ENCODE measurements at places on chromosomes 1 and 21.

- DNase-seq: no peak
Observed at GRCh38 chr1:91707114-91707889, 178.6 kb downstream of the TGFBR3 start.

- no peak for DNase-seq
Observed at GRCh38 chr1:154093699-154094098, 61.2 kb downstream of the NUP210L start.

DNA sequence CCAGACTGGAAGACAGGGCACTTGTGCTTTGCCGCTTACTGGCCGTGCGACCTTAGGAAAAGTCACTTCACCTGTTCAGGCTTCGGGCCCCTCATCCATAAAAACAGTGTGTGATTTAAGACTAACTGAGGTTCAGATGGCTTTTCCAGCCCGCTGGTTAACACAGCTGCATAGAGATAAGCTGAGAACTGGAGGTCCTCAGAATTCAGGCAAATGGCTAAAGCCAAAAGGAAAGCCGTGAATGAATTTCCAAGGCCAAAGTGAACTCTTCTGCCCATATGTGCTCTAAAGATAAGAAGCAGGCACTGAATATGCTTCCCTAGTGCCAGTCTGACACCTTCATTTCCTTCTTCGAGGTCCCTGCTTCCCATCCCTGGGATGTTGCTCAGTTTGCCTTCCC is 23.5 kb upstream of the SARS1 start:
- no peak for DNase-seq

GRCh38 chr1:89280766-89281165 is 8.1 kb upstream of the GBP5 start:
- DNase-seq: no peak

GRCh38 chr1:214537219-214537618 is 14.2 kb downstream of the PTPN14 start:
- no peak for DNase-seq

DNA sequence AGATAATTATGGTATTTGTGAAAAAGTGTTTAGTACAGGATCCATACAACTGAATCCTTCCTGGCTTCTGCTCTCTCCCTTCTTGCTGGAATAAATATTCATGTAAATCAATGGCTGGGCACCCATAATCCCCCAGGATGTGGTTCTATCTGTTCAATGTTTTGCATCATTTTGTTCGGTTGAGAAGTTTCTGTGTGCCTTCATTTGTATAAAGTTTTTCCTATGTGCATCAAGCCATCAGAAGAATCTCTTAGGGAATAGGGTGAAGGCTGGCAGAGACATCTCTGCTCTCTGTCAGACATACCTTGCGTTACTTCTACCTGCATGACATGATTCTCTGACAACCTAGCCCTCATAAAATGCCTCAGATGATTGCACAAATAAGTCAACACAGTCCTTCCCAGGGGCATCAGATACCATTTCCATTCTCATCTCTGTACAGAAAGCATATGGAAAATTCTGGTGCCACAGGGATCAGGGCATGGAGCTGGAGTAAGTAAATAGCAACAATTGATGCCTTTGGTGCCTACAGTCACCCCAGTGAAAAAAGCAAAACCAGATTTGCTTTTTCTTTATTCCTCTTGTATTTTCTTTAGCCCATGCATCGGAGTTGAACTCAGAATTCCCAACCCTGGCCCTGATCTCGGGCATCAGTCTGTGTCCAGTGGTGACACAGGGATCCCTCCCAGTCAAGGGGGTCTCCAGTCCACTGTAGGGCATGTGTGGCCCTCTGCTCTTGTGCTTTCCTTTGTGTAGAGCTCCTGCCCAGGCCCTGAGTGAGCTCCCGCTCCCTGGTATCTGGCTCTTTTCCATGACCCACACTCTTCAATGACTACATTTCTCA is 39.7 kb upstream of the ATP1A1 start:
- no peak for DNase-seq

DNA sequence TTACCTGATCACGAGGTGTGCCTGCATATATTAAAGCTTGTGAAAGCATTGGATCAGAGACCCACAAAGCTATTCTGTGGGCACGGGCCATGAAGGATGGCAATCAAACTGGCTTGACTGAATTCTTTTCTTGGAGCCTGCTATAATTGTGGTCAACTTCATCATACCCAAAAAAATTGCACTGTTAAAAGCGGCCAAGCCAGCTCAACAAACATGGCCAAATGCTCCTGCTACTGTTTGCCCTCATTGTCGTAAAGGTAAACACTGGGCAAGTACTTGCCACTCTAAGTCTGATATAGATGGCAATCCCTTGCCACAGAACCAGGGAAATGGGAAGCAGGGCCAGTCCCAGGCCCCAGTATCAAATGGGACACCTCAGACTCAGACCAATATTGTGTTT is 6.6 kb upstream of the GSTM5 start:
- no peak for DNase-seq

DNA sequence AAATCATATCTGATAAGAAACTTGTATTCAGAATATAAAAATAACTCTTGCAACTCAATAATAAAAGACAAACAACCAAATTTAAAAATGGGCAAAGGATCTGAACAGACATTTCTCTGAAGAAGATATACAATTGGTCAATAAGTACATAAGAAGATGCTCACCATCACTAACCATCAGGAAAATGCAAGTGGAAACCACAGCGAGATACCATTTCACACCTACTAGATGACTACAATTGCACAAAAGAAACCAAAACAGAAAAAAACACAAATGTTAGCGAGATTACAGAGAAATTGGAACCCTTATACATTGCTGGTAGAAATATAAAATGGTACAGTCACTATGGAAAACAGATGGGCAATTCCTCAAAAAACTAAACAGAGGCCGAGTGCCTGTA is 11.5 kb upstream of the ZNF683 start:
- DNase-seq: no peak

- no peak for DNase-seq
Observed at GRCh38 chr1:206814716-206815341, 42.5 kb upstream of the IL10 start.

GRCh38 chr1:113947388-113948107 is 18.4 kb downstream of the HIPK1 start:
- DNase-seq: no peak

DNA sequence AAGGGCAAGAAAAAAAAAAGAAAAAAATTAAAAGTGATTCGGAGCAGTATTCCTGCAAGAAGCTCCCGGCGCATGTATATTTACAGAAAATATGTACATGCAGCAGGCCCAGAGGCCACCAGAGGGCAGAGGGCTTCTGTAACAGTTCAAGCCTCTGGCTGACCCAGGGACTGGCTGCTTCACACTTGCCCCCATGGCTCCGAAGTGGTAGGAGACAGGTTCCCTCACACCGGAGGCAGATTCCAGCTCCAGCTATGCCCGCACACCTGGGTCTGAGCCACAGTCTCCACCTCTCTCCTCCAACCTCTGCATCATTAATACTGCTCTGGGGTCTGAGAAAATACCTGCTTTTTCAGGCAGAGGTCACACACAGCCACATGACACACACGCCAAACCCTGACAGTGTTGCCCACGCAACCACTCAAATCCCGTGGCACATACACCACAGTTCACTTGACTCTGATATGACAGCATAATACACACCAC is 2.2 kb upstream of the ARHGAP30 start:
- DNase-seq: no peak

DNA sequence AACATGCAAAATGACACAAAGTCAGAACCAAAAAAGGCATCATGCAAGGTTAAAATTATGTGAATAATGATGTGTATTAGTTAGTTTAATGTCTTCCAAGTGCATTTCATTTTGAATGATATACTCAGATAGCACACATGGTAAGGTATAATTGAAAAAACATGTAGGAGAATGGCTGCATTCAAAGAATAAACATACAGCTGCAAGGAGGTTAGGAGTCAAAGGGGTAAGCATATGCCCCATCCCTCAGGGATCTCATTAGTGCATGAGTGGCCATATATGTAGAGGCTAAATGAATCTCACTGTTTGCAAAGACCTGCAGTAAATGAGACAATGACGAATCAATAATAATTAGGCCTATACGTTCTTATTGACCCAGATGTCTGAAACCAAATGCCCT is 179.7 kb upstream of the HOOK1 start:
- DNase-seq: no peak

GRCh38 chr1:248361121-248361715 is at the start of gene OR2T4:
TSS of gene OR2T4 (plus strand) at chr1:248361665. CDS start at chr1:248361665, 0 bp downstream.
- DNase-seq: peak; percentile 85

GRCh38 chr1:59258412-59259032 is 38.4 kb upstream of the FGGY start:
- no peak for DNase-seq

- DNase-seq: no peak
Observed at GRCh38 chr1:24927988-24928688, 1.9 kb downstream of the RUNX3 start.

DNA sequence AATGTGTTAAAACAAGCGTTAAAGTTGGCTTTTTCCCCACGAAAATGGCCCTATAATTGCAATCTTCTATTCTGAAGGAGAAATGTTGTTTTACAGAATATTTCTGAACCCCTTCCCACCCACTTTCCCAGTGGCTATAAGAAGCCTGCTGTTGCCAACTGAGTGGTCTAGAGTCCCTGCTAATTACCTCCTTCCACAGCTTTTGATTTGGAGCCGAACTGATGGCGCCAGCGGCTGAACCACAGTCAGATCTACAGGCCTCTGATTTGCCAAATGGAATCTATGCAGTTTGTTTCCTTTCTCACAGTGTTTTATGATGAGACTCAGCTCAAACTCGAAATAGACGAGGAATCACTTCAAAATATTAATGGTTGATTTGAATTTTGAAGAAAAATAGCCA is 76.0 kb upstream of the C1orf105 start:
- no peak for DNase-seq

GRCh38 chr1:187744665-187745064 is 915.9 kb downstream of the PLA2G4A start:
- no peak for DNase-seq

GRCh38 chr1:24586970-24587820 is 31.3 kb downstream of the NCMAP start:
- peak; percentile 60 for DNase-seq

GRCh38 chr1:27257155-27257554 is 22.7 kb downstream of the WDTC1 start:
- DNase-seq: no peak

DNA sequence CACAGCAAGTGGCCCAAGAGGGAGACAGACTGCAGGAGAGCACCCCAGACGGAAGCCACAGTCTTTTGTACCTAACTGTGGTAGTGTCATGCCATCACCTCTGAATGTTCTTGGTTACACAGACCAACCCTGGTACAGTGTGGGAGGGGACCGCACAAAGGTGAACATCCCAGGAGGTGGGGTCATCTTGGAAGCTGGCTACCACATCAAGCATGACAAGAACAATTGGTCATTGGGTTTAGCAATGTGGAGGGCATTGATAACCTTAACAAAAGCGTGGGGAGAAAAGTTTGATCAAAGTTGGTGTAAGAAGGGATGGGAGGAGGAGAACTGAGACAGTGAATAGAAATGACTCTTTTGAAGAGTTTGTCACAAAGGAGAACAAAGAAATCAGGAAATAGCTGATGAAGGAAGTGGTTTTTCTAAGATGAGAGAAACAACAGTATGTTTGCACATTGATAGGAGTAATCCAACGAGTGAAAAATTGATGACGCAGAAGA is 87.1 kb upstream of the CACNA1E start:
- DNase-seq: no peak

DNA sequence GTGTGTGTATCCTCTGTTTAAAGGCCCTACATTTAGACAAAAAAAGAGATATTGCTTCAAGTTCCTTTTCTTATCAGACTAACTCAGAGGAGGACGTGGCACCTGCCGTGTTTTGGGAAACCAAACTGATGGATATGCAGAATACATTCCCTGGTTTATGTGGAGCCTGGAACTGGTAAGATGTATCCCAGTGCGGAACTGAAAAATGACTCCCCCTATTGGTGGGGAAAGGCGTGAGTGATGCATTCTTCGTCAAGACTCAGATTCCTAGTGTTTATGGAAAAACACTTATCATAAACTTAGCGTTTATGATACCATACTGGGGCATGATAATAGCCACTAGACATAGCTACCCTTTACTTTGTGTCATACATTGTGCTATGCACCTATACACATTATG is 154.2 kb downstream of the ZNF326 start:
- DNase-seq: no peak

- peak; percentile 5 for DNase-seq
Observed at GRCh38 chr21:40792691-40793456, 54.1 kb downstream of the DSCAM start.

DNA sequence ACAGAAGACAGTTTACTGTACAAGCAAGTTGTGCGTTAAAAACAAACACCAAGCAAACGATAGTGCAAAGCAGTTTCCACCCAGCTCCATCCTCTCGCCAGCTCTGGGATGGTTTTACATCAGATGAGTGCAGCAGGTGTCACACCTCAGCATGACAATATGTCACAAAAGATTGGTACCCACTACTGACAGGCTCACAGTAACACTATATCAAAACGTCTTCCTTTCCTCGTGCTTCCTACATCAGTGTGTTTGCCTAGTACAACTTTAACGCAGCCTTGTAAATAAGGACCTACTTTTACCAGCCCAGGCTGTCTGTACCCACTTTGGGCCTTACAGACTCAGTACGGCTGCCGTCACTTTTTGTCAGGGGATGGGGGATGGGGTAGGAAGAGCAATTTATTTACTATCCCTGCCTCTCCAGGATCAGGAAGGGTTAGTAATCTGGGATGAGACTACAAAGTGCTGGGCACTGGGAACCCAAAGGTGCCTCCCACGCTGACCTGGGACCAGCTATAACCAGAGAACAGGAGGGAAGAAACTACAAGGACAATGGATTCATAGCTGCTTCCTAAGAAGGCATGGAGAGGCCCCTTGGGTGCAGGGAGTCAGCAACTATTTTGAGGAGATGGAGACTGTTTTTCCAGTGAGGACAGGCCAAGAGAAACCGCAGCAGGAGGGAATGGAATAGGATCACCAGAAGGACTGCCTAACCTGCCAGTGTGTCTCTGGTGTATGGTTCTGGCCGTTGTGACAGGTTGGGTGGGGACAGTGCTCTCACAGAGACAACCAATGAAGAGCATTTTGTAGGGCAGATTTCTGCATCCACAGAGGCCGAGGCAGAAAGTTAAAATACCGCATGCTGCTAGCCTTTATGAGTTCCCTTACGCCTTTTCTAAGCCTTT is 30.2 kb downstream of the RUNX3 start:
- no peak for DNase-seq

DNA sequence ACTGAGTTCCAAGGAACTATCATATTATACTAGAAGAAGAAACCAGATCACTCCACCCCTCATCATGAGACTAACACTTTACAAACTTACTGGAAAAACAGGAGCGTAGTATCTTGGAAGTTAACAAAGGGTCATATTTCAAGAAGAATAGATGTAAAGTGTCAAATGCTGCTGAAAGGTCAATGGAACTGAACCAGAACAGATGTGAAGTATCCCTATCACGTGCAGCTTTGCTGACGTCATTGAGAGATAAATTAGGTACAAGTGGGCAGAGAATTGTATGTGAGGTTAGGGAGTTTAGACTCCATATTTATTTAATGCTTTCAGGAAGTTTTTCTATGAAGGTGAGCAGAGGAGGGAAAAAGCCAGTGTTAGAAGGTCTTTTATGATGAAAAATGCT is 483.0 kb downstream of the NCAM2 start:
- DNase-seq: no peak

Data from globus pallidus (tissue), 1 donor.